ENCODE measurements at places on chromosomes 13 and 19.

- DNase-seq = no peak
Observed at GRCh38 chr13:100493418-100493817, 95.2 kb downstream of the GGACT start.

DNA sequence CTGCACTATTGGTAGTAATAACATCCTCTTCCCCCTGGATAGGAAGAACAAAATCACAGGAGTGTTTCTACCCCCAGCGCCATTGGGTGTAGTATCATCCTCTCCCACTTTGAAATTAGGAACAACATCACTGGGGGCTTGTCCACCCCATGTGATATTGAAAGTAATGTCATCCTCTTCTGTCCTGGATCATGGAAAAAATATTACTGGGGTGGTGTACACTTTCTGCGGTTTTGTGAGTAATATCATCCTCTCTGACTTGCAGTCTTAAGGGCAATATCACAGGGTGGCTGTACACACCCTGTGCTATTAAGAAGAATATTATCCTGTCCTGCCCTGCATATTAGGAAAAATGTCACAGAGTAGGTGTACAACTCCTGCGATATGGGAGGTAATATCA, 4.9 kb upstream of the RGCC start:
- no peak for DNase-seq

DNA sequence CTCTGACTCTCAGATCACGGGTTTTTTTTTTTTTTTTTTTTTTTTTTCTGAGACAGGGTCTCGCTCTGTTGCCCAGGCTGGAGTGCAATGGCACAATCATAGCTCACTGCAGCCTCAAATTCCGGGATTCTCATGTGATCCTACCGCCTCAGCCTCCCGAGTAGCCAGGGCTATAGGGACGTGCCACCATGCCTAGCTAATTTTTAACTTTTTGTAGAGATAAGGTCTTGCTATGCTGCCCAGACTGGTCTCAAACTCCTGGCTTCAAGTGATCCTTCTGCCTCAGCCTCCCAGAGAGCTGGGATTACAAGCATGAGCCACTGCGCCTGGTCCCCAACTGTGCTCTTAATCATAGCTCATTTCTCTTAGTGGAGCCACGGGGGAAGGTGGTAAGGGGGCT, 4.6 kb upstream of the GRAMD1A start:
- no peak for DNase-seq

DNA sequence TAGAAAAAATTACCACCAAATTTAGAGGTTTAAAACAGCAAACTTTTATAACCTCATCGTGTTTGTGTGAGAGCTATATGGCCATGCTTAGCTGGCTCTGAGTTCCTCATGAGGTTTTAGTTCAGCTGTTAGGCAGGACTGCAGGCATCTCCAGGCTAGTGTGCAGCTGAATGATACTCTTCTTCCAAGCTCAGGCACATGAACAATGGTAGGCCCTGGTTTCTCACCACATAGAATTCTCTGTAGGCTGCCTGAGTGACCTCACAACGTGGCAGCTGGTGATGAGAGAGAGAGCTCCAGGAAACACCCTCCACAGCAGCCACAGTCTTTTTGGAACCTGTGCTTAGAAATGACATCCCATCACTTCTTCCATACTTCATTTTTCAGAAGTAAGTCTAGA, 540.6 kb upstream of the MIR17HG start:
- no peak for DNase-seq

DNA sequence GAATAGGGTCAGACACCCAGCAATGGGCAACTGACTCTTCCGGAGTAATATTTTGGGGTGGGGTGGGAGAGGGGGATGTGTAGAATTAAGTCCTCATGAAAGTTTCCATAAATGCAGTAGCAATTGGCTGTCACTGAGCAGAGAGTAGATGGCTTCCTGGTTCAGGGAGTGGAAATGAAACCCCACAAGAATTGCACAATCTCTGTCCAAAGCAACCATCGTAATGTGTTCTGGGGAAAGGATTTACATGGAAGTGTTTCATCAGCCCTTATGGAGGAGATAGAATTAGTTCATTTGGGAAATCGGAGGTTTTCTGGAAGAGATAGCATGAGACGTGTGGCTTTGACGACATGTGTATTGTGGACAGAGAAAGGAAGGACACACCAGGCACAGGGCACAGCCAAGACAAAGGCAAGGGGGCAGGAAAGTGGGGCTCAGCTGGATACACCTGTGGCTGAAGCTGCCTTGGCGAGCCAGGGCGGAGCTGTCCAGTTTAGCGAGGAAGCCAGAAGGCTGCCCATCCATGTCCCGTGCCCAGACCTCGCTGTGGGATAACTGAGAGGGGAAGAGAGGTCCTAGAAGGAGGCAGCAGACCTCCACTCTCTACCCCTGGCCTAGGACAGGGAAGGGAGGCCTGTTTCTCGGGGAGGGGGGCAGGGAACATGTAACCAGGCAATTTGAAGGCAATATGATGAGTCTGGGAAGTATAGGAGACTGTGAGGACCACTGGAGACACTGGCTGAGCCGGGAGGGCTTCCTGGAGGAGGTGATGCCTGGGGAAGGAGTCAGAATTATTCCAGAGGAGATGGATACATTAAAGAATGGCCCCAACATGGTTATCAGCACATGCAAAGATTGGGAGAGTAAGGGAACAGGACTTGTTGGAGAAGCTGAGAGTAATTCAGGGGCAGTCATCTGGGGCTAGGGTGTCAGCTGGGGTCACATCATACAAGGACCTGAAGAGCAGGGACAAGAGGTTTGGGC, 2.6 kb upstream of the CLEC4G start:
- no peak for DNase-seq

DNA sequence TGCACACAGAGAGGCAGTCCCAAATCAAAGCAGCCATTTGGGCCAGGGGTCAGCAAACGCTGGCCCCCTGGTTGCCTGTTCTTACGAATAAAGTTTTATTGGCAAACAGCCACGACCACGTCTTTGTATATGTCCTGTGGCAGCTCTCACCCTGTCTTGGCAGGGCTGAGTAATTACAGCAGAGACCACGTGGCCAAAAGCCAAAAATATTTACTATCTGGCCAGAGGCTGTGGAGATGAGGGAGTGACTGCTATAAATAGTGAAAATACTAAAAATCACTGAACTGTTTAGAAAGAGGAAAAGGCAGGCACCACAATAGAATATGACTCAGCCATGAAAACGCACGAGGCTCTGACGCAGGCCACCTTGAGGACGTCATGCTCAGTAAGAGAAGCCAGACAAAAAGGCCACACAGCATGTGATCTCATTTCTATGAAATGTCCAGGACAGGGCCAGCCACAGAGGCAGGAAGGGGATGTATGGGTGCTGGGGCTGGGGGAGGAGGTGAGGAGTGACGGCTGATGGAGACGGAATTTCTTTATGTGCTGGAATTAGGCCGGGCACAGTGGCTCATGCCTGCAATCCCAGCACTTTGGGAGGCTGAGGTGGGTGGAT, 29.4 kb downstream of the SMIM24 start:
- no peak for DNase-seq

GRCh38 chr13:104854007-104854406, 1681.5 kb downstream of the EFNB2 start:
- DNase-seq = no peak

DNA sequence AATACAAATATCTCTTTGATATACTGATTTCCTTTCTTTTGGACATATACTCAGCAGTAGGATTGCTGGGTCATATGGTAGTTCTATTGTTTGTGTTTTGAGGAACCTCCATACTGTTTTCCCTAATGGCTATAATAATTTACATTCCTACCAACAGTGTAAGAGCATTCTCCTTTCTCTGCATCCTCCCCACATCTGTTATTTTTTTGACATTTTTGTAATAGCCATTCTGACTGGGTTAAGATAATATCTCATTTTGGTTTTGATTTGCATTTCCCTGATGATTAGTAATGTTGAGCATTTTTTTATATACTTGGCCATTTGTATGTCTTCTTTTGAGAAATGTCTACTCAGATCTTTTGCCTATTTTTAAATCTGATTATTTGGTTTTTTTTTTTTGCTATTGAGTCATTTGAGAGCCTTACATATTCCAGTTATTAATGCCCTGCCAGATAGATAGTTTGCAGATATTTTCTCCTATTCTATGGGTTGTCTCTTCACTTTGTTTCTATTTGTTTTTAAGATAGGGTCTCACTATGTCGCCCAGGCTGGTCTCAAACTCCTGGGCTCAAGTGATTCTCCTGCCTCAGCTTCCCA, 95.7 kb downstream of the FNDC3A start:
- DNase-seq = no peak

- no peak for DNase-seq
Observed at GRCh38 chr13:73171271-73171682, 112.5 kb downstream of the KLF5 start.

DNA sequence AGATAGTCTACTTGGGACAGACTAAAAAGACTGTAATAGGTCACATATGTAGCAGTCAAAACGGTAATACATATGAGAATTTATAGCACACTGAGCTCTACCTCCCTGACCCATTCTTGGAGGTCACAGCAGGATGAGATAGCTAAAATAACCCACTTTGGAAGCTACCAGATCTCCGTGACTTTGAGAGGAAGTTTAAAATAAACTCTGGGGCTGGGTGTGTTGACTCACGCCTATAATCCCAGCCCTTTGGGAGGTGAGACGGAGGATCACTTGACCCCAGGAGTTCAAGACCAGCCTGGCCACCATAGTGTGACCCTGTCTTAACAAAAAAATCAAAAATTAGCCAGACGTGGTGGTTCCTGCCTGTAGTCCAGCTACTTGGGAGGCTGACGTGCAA, 45.3 kb downstream of the DHRS12 start:
- DNase-seq = no peak

GRCh38 chr19:29328586-29328985, 115.6 kb upstream of the UQCRFS1 start:
- DNase-seq = no peak

DNA sequence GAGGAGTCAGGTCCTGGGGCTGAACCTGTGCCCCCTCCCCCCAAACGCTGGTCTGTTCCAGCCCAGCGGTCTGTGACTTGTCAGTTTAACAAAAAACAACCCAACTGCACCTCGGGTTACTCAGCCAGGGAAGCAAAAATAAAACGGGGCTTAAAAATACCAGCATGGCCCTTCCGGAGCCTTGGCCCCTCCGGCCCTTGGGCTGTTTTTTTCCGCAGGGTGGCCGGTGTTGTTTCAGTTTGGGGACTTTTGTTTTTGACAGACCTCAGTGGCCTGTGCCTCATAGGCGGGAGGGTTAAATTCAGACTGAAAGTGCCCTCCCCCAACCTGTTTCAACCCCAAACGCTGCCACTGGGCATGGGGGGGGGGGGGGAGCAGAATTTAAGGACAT, 4.0 kb downstream of the TCF3 start:
- no peak for DNase-seq
